Spinal cord (tissue), 10 donors: ENCODE measurements at places on chromosomes 7 and 10.

DNA sequence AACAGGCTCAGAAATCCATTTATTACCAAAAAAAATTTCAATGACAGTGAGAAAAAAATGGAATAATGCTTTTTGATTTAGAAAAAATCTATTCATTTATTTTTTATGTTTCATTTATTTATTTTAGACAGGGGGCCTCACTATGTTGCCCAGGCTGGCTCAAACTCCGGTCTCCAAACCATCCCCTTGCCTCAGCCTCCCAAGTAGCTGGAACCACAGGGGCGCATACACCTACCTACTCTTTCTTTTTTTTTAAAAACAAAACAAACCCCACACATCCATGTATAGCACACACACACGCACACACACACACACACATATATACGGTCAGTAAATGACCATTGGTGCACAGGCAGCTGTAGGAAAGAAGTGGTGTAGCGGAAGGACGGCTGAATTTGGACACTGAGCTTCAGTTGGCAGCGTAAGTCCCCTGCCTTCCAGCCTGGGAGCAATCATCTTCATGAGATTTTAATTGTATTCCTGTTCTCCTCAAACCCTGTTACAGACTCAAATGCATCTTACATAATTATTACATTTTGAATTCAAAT lies 28.8 kb downstream of the ARL4A start:
- DNase-seq: no peak

DNA sequence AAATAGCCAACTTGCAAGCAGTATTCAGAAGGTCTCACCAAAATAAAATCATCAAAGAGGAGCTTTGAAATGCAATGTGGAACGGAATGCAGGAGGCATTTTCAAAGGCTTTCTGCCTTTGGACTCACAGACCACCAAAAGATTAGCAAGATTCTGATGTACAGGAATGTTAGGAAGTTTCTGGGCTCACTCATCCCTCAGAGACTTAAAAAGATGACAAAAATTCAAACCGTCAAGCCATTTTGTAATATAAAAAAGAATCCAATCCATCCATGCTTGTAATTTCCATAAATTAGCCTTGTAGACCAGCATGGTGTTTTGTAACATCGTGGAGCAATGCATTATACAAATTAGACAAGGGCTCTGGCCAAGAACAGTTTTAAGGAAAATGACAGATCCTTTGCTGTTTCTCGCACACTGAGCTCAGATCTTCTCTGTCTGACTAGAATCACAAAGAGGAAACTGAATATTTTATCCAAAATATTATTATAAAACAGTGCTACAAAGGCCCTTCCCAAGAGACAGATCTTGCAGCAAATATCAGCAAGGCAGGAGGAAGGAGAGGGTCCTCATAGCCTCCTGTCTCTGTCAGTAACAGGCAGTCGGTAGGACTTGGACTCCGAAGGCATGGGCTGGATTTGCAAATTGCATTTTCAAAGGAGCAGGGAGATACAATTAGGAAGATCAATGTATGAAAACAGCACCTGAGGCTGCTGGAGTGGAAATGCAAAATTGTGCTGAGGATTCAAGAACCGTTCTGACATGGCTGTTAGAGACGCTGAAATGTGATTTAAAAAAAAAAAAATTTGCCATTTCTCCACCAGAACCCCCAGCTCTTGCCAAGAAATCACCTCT lies 57.4 kb upstream of the NRP1 start:
- no peak for DNase-seq

GRCh38 chr10:82861889-82862288 lies 986.9 kb downstream of the NRG3 start:
- DNase-seq: no peak

DNA sequence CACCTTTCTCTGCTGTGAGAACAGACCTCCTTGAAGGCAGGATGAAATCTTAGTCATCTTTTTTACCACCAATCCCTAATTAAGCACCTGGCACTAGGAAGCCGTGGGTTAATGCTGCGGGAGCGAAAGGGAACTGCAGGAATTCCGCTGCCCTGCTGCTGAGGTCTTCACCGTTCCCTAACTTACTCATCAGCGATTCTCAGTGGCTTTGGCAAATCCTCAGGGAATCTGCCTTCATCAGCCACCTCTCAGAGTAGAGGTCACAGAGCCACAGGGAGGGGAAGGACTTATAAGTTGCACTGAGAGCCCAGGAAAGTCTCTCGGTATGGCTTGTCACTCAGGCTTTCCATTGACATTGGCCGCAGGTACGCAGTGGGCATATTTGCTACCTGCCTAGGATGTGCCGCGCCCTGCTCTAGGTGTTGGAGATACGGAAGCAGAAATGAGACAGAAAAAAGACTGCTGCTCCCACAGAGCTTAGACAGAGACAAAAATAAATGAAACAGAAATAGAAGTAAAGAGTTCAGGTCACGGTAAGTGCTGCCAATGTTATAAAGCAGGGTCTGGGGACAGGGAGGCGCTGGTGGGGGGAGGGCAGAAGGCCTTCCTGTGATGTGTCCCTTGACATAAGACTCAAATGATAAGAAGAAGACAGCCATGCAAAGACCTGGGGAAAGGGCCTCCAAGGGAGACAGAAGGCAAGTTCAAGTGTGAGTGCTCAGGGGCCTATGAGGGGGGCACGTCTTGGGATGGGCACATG lies 72.6 kb upstream of the OPALIN start:
- DNase-seq: no peak

DNA sequence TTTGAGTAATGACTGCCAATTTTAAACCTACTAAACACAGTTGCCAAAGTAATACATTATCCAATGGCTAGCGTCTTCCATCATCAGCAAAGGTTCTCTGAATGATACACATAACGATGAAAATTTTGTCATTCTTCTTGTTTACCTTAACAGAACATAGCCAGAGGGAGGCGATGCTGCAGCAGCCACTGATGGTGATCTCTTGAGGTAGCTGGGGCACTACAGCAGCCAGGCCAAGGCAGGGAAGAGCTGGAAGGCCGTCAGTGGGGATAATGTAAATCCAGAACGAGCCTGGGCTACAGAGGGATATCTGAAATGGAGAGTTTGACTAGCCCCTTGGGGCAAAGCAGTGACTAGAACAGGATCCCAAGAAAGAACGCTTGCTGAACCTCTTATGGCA lies 38.8 kb downstream of the PRPS1L1 start:
- no peak for DNase-seq

- DNase-seq: no peak
These were observed 1.4 kb downstream of the ZNF282 start for GRCh38 chr7:149196705-149197171.

DNA sequence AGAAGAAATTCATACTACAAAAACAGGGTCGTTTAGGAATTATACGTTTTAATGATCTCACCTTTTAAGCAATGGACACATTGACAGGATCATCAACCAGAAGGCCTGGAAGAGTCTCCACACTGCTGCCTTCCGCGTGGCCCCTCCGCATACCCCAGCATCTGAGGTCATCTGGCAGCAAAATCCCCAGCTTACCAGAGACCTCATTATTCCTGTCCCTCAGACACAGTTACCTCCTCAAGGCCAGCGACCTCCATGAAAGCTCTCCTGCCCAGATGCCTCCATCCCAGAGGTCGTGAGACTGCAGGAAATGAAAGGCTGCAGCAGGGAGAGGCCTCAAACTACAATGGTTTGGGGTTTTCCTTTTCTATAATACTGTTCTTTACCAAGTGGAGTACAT lies 14.8 kb upstream of the GSAP start:
- no peak for DNase-seq

GRCh38 chr7:15033039-15033438 lies 130.5 kb upstream of the DGKB start:
- DNase-seq: no peak

GRCh38 chr10:52143338-52143737 lies 170.7 kb upstream of the DKK1 start:
- DNase-seq: no peak

- no peak for DNase-seq
These were observed 224.8 kb downstream of the FGFR2 start for GRCh38 chr10:121373411-121373810.

DNA sequence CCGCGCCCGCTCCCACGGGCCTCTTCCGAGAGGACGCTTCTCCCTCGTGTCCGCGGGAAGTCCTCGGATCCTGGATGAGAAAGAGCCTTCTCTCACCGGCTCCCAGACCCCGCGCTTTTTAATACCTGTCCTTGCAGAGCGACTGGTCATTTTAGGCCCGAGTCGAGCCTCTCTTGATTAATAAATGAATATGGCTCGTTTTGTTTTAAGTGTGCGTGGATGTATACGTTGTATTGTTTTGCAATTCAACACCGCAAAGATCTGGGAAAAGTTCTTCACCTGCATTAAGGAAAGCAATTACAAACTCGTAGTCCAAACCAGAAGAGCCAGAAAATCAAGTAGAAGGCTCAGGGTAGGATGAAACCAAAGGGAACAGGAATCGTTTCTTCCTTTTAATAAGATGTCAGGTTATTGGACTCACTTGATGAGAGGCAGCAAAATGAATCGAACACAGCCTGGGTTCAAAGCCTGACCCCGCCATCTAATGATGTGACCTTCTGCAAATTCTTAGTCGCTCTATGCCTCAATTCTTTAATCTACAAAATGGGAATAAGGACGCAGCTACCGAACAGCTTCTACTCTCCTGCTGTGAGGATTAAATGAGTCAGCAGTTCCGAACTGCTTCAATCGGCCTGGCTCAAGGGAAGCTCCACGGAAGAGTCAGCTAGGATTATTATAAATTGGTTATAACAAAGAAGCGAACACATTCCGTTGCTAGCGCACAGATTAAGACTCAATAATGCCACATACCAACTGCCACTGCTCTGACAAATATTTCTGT lies 277.8 kb upstream of the NEBL start:
- no peak for DNase-seq

DNA sequence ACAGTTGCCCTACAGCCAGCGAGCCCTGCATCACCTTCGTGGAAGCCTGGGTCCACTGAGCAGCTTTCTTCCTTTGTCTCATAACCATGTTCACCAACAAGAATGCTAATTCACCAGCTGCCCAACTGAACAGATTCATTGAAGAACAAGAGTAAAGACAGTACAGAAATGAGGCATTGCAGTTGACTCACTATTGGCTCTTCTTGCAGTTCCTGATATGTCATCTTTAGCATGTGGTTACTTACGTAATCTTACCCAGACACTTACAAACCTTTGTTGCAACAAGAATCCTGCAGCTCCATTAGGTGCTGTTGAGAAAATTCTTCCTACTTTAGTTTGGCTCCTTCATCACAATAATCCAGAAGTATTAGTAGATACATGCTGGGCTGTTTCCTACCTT lies 174.0 kb upstream of the TPK1 start:
- no peak for DNase-seq

- DNase-seq: peak; percentile 2
These were observed 43.9 kb upstream of the GPR158 start for GRCh38 chr10:25130906-25131305.

DNA sequence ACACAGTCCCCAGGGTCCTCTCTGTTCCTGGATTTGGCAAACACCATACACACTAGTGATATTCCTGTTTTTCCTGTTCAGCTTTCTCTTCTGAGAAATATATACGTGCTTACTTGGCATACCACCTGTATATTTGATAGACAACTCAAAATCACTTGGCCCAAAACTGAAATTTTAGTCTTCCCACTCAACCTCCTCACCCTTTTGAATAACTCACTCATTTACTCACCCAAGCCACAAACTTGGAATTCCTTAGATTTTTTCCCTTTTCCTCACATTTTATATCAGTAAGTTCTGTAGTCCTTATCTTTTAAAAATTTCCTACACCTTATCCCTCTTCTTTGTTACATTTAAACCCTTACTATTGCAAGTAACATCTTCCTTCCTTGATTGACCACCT lies 143.4 kb downstream of the PPP1R3A start:
- no peak for DNase-seq

- no peak for DNase-seq
These were observed 32.8 kb upstream of the ARHGAP12 start for GRCh38 chr10:31961277-31962074.

DNA sequence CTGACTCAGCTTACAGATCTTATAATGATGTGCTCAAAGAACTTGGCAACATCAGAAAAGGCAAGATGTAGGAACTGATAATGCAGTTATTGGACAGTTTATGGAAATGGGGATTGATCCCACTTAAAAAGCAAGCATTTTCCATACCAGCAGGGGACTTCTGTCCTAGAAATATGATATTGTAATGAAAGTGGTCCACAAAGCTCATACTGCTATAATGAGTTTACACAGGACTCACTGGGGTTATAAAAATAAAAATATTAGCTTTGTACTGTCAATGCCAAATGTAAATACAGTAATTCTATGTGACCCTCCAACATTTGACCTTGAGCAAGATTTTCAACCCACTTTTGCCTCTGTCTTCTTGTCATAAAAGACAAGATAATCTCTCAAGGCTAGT lies 145.5 kb upstream of the SEM1 start:
- DNase-seq: no peak

GRCh38 chr10:118520116-118520742 lies 75.2 kb downstream of the PRLHR start:
- DNase-seq: no peak

DNA sequence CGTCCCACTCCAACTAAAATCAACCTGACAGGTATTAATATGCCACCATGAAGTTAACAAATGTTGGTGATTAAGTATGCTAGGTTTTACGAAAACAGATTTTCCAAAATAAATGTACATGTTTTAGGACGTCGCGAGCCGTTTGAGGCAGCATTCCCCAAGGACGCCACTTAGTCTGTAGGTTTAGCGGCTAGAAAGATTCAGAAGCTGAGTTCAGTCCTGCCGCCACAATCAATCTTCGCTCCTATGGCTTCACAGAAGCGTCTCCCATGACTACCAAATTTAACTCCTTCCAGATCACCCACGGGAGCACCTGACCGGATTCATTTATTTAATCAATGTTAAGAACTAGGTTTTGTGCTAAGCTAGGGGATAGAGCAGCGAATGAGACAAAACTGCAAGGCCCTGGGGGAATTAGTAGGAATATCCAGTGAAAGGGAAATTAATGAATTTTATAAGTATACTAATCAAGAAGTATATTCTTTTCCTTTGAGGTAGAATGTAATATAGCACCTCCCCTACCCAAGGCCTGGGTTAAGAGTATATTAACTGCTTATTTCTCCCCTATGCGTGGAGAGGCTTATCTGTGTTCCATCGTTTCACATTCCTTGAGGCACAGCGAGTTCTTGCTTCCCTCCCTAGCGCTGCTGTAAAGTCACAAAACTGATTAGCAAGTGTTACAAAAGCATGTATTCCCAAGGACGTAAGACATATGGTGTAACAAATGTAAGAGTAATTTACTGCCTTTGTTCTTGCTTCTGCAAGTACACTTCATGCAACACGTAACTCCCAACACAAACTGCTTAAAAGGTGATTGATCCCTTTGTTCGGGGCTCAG lies 994 bp upstream of the CYP51A1 start:
- peak; percentile 41 for DNase-seq

- DNase-seq: no peak
These were observed 11.5 kb downstream of the FAM131B start for GRCh38 chr7:143351060-143351459.

DNA sequence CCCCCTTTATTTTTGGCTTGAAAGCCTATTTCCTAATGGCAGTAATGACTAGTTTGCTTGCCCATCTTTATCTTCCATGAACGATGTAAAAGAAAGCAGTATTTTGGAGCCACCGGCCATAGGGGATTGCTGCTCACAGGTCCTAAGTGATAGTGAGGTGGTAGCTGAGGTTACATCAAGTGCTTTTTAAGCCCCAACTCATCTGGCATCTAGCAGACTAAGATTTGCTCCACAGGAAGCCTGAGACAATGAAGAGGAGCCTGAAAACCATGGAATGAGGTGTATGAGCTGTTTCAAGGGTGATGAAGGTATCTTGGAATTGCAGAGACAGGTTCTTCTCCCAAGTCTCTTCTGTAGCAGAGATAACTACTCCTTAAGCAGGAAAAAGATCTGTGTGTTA lies 496.3 kb downstream of the XPNPEP1 start:
- DNase-seq: no peak

- no peak for DNase-seq
These were observed 85.3 kb downstream of the CUL1 start for GRCh38 chr7:148783801-148784527.
